A549 treated with dexamethasone at 1 μM for 4 hours (cell line): ENCODE measurements at places on chromosomes 1 and 21. TPM values are rescaled to one million over a fixed set of nuclear protein-coding genes. Genes with fewer than 3 reads are reported as not detected.

The SMCP gene
- not detected in 5 replicates for total RNA-seq

The C1orf115 gene
- total RNA-seq: 4.5 to 6.2 TPM (median 5.4 TPM) in 5 replicates

The SPRR2A gene
- total RNA-seq: 0.12 TPM in 1 of 5 replicates, not detected in the others

The KLF17 gene
- total RNA-seq: 0.33 to 0.64 TPM (median 0.42 TPM) in 5 replicates

The AK2 gene
- 146 to 162 TPM (median 159 TPM) in 5 replicates for total RNA-seq

The AQP10 gene
- not detected in 5 replicates for total RNA-seq

The CYP4Z1 gene
- total RNA-seq: not detected in 5 replicates
